ENCODE measurements at places on chromosomes 3 and 15.

DNA sequence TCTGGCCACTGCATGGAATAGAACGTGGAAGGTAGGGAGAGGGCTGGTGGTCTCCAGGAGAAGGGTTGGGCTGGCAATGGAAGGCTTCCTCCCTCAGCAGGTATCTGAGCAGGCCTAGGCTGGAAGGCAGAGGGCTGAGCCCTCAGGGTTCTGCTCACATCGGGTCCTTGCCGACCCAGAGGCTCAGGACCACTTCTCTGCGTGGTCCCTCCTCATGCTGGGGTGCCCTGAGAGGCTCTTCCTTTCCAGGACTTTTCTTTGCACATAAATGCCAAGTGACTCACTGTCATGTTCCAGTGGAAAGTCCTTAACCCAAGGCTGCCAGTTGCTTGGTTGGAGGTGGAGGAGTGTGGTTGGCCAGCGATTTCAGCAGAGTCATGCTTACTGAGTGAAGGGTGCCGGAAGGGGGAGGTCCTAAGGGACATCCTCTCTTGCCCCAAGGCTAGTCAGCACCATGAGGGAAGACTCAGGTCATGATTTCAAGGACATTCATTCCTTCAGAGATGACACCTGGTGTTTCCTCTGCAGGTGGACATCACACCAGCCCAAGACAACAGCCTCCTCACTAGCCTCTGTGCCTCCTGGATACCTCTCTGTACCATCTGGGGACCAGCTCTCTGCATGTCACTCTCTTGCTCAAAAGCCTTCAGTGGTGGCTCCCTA lies 8.2 kb downstream of the SLC6A6 start:
- DNase-seq = no peak

DNA sequence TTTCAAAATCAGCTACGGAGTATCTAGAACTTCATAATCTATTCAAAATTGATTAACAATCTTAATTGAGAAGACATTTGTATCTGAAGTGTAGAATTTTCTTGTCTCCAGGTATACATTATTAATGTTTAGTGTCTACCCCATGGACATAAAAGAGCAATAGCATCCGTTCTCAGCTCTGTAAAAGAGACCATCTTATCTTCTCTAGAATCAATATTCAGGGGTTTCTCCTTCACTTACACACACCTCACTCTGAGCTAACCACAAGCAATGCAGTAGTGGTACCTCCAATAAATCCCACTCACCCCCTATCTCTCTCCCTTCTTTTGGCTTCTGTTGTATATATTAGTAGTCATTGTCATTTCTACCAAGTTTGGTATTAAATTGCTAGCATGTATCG lies 16.2 kb downstream of the MBNL1 start:
- DNase-seq = no peak

GRCh38 chr3:16506884-16507577 lies 6.5 kb downstream of the RFTN1 start:
- no peak for DNase-seq

DNA sequence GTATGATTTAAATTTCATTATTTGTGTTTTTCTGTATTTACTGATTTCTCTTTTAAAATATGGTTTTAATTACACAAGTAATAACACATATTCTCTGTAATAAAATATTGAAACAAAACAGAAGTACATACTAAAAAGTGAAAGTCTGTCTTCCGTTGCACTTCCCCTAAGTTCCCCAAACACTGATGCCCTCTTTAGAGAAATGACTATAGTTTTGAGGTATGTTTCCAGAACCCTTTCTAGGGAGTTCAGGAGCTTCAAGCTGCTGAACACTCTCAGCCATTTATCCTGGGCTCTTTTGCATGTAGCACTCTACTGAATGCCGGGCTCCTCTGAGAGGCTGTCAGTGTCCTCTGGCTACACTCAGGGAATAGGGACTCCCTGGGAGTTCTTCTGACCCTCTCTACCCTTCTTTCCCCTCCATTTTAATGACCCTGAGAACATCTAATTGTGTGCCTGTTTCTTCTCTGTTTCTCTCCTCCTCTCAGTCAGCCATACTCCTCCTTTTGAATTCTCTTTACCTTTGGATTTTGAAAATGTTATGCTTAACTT lies 60.4 kb upstream of the KCNAB1 start:
- DNase-seq = peak; percentile 65

- DNase-seq = no peak
These were observed 374.3 kb upstream of the TGFBR2 start for GRCh38 chr3:30232142-30232541.

GRCh38 chr15:82539691-82540054 lies 584 bp downstream of the RPS17 start:
- no peak for DNase-seq

- no peak for DNase-seq
These were observed 524.7 kb downstream of the DIPK2A start for GRCh38 chr3:144496141-144496835.

DNA sequence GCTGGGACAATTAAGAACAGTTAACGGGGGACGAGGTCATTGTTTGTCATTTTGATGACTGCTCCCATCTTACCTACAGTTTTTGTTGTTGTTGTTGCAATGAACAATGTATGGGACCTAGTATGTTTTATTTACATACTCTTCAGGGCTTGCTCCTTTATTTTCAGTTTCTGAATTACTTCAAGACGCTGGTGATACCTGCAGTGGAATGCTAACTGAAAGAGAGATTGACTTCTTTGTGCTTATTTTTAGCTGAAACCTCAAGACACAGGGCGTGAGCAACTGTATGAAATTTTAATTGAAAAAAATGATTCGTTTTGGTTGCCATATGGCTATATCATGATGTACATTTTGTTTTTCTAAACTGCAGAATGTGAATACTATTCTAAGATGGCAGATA lies 297.9 kb downstream of the EDEM1 start:
- no peak for DNase-seq

- DNase-seq = no peak
These were observed 16.2 kb downstream of the SPSB4 start for GRCh38 chr3:141067206-141067974.

DNA sequence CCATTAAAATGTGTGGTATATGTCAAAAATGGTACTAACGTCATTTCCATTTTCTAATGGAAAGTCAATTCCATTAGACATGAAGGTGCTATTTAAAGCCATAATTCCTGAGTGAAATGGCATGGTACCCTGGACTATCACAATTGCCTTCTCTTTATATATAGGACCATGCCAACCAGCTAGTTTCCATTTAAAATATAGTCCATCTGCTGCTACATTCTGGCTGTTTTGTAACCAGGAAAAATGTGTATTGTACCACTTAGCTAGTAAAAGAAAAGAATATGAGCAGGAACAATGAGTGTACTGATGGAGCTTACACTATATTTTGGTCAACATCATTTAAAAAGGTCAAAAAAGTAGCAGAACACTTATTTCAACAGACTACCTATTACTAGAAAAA lies 30.4 kb upstream of the HDC start:
- DNase-seq = no peak

GRCh38 chr3:118412503-118412902 lies 622.1 kb downstream of the IGSF11 start:
- DNase-seq = no peak

- no peak for DNase-seq
These were observed 171.8 kb upstream of the LPP start for GRCh38 chr3:187982142-187982541.

DNA sequence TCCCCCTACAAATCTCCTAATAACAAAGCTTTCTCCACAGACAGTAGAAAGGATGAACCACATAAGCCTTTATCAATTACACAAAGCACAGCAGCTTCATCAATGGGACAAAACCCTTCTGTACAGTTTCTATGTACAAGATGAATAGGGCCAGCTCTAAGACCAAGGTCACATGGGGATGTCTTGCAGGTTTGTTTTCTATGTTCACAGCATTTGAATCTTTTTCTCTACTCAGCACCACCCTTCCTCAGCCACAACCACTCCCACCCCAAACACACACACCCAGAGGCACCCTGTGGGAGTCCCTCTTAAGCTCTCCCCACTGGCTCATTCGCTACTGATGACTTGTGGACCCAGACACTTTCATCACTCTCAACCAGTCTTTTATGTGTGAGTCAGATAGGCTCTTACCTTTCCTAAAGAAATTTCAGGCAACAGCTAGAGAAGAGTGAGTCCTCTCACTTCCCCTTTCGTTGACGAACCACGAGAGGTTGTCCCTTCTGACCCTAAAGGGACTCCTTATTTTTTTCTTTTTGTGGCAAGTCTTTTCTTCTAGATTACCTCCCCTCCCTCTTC lies 57.9 kb downstream of the ARHGAP31 start:
- no peak for DNase-seq

DNA sequence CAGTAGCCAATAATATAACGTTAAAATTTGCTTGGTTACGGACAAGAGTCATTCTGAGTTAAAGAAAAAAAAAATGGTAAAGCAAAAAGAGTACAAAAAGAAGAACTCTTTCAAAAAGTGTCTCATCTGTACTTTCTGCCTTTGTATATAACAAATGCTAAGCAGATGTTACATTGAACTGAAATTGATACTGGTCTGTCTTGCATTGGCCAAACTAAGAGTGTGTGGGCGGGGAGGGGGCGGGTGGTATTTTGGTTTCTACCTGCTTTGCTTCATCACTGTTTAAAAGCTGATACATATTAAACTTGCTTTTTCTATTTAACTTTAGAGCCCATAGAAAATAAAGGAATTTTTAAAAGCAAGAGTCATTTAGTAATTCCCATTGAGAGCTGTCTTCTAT lies 215.0 kb upstream of the THBS1 start:
- DNase-seq = no peak

DNA sequence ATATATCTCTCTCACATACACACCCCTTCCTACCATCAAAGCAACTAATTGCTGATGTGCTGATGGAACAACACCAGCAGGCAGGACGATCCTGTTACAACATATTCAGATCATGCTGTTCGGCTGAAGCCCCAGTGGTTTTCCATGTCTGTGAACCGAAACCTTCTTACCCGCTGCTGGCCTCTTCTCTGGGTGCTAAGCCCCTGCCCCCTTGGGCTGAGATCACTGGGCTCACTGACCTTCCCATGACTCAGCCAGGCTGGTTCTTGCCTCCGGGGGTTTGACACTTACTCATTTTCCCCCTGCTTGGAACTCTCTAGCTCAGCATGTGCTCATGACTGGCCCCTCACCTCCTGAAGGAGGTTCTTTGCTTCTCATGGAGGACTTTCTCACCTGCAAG lies 122.0 kb upstream of the RGMA start:
- no peak for DNase-seq

- DNase-seq = no peak
These were observed 2.9 kb downstream of the SAMD7 start for GRCh38 chr3:169914321-169914720.

DNA sequence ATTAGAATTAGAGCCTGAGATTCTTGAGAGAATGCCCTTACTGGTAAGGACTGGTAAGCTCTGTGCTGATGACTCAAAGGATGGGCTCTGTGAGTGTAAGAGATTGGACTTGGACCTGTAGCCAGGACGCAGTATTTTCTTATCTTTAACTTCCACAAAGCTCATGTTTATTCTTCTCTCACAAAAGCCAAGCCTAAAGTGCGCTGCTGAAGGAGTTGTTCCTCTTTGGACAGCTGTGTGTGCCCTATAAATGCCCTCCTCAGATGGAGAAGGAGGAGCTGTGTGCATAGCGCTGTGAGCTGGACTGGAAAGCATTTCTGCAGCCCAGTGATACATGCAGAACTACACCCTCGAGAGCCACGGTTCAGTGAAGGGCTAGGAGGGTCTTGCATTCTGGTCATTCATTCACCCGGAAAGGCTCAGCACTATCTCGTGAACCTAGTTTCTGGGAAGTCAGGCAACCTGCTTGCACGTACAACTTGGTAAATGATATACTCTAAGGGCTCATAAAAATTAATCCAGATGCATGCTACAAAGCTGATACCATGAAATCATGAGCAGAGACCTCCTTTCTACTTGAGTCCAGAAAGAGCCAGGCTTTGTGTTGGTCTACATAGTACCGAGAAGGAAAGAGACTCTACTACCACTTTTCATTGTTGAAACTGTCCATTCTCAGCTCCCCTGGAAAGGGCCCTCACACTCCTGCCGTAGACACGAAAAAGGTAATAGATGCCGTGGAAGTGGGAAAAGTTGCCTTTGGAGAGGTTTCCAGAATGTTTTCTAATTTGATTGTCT lies 103.0 kb upstream of the TBL1XR1 start:
- DNase-seq = no peak

GRCh38 chr15:66030650-66031049 lies 161.4 kb downstream of the RAB11A start:
- DNase-seq = no peak

- DNase-seq = no peak
These were observed 17.3 kb downstream of the BOC start for GRCh38 chr3:113228498-113229286.

GRCh38 chr3:170724599-170725280 lies 138.9 kb upstream of the SLC7A14 start:
- no peak for DNase-seq

DNA sequence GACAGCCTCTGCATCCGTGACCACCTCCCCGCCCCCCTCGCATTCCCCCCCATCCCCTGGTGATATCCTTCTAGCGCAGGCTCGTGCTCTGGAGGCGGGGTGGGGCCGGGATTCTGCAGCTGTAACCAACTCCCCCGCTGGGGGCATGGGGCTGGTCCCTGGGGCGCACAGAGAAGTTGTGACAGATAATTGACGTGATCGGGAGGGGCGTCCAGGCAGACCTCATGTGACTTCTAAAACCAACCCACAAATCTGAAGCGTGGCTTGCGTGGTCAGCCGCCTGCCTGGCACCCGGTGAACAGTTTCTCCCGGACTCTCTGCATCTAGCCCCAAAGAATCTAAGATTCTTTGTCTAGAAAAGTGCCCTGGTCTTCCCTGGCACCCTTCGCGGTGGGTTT lies 100.6 kb upstream of the IGF1R start:
- no peak for DNase-seq

DNA sequence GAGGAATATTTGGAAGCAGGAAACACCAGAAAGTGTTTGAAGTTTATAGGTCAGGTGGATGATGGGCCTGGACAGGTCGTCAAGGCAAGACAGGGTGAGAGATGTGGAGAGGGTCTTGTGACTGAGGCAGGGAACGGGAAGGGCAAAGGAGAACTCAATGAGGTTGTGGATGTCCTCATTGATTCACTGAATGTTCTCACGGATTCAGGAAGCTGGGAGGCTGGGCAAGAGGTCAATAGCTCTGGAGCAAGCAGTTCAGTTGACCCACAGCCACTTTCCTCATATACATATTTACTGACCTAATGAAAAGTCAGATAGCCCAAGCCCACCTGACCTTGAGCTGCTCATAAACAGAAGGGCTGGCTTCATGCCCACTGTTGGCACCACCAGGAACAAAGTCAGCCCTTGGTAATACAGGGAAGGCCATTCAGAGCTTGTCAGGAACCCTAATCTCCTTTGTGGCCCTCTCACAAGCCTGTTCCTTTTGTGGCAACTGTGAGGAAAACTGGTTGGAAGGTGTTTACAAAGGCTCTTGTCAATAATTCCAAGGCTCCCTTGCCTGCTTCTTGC lies 31.6 kb downstream of the ARRDC4 start:
- DNase-seq = no peak

DNA sequence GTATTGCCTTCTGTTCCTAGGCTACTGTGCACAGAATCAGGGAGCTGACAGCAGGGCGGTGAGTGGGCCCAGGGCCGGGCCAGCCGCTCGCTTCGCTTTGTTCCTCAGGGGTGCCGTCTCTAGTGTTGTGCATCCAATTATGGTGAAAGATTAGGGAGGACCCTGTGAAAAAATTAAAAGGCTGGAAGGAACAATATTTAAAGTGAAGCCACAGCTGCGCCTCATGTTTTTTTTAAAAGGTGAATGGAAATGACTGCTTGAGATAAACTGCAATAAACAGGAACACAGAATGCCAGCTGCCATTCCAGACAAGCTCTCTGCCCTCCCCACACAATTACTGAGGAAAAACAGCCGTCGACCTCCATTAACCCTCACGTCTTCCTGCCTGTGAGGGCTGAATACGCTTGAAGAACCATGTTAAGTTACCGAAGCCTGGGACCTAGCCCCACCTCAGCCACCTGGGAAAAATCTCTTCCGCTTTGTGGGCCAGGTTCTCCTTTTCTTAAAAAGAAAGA lies 132.0 kb upstream of the IL12A start:
- peak; percentile 59 for DNase-seq

Measured in NCI-H526 (cell line).